Gastrocnemius medialis (tissue), 4 donors: ENCODE measurements at places on chromosomes 13 and 19. TPM values are rescaled to one million over a fixed set of nuclear protein-coding genes. Genes with fewer than 3 reads are reported as not detected.

DNA sequence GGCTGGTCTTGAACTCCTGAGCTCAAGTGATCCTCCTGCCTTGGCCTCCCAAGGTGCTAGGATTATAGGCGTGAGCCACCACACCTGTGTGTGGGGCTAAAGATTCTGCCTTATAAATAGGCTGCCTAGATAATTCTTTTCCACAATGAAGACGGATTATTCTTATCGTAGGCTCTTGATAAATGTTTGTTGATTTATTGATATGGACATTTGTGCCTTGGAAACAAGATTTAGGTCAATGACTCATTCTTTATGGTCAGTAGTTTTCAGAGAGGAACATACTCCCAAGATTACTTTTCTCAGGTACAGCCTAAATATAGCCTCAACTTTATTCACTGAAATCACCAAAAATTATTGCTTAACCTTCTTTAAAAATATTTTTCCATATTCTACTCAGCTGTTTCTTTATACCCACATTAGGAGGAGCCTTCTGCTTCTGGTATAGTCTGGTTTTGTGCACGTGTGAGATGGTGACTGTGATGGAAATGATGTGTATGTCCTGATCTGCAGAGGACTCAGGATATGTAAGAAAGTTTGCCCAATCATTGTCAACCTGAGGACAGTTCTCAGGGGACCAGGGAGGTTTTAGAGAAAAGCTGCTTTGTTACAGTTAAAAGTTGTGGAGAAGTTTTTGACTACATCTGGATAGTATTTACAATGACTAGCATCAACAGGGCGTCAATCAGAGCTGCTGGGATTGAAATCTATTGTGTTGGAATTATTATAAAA is 208.9 kb downstream of the DNAJC15 start:
- H3K4me1 ChIP-seq, result no peaks in the 10 kb centered on the region
- H3K36me3 ChIP-seq, result no peaks in the 10 kb centered on the region
- no peak overlapping the region for H3K27ac ChIP-seq
- H3K27me3 ChIP-seq, result no peaks in the 10 kb centered on the region
- no peak for DNase-seq

DNA sequence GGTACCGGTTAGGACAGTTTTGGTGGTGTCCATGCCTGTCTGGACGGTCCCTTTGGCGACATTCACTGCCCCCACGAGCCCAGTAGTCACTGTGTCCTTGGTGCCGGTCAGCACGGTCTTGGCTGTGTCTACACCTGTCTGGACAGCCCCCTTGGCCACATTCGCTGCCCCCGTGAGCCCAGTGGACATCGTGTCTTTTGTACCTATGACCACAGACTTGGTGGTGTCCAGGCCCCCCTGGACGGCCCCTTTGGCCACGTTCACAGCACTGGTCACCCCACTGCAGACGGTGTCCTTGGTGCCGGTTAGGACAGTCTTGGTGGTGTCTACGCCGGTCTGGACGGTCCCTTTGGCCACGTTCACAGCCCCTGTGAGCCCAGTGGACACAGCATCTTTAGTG is 6.2 kb downstream of the PLIN4 start:
- no peaks in the 10 kb centered on the region for H3K27me3 ChIP-seq
- peaks cover 35% of the 10 kb centered on the region for H3K36me3 ChIP-seq
- H3K4me3 ChIP-seq, result no peak overlapping the region

DNA sequence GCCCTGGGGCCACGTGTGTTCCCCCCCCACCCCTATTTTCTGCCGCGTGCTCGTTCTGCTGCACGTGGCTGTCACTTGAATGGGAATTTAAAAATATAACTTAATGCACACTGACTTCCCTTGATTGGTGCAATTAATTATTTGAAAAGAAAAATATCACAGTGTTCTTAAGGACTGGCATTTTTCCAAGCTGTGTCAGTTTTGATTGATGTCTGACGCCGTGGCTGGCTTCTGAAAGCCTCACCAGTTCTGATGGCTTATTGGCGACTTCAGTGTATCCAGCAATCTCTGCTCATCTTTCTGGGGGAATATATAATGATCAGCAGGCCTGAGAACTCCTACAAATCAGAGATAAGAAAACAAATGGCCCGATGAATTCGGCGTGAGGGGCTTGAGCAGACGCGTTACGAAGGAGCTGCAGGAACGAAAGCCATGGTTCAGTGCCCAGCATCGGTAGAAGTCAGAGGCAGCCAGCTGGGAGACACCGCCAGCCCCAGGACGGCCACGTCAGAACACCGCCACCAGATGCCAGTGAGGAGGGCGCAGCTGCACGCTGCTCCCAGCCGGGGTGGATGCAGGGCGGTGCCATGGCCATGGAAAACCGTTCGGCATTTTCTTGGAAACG is 111.2 kb downstream of the KDM4B start:
- no peak overlapping the region for H3K27ac ChIP-seq
- no peaks in the 10 kb centered on the region for H3K36me3 ChIP-seq
- DNase-seq, result no peak

GRCh38 chr19:16233081-16233776 is 35.5 kb downstream of the AP1M1 start:
- no peak overlapping the region for H3K4me3 ChIP-seq

DNA sequence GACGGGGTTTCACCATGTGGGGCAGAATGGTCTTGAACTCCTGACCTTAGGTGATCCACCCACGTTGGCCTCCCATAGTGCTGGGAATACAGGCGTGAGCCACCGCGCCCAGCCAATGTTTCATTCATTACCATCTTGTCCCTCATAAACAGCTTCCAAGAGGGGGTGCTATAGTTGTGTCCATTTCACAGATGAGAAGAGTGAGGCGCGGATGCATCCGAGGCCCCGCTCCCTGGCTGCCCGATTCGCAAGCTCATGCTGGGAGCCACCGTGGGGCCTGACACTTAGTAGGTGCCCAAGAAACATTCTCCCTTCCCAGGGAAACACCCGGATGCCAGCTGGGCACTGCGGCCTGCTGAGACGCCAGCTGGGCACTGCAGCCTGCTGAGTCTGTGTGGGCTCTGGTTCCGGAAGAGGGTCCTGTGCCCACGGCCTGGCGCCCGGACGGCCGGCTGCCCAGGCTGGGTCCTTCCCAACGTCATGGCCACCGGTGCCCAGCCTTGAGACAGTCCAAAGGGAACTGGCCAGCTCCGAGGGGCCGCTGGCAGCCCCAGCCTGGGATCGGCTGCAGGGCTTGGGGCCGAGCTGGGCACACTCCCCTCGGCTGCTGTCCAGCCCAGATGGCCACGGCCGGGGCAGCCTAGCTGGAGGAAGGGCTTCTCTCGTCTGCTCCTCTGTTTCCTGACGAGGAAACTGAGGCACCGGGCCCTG is 54.7 kb downstream of the NFIC start:
- DNase-seq, result no peak
- peak overlapping the region; percentile 98 for H3K27ac ChIP-seq
- peaks cover 10% of the 10 kb centered on the region for H3K36me3 ChIP-seq
- H3K4me1 ChIP-seq, result peaks cover 24% of the 10 kb centered on the region

DNA sequence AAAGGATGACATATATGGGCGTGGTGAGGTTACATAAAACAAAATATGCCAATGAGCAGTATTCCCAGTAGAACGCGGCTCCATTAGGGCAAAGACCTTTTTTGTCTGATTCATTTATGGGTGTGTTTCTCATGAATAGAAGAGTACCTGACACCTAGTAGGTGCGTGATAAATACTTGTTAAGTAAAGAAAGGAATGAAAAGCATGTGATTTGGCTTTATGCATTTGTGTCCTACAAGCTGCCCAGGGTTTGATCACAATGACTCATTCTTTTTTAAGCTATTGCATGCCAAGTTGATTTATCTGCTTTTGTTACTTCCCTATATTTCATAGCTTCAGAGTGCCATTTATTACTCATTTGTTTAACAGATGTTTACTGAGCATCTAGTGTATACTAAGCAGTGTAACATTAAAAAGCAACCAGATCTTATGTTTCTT is 19.1 kb upstream of the KCTD4 start:
- DNase-seq, result no peak
- no peaks in the 10 kb centered on the region for H3K27me3 ChIP-seq
- H3K4me1 ChIP-seq, result peaks cover 29% of the 10 kb centered on the region
- peak overlapping the region; percentile 22 for H3K27ac ChIP-seq
- no peaks in the 10 kb centered on the region for H3K36me3 ChIP-seq

DNA sequence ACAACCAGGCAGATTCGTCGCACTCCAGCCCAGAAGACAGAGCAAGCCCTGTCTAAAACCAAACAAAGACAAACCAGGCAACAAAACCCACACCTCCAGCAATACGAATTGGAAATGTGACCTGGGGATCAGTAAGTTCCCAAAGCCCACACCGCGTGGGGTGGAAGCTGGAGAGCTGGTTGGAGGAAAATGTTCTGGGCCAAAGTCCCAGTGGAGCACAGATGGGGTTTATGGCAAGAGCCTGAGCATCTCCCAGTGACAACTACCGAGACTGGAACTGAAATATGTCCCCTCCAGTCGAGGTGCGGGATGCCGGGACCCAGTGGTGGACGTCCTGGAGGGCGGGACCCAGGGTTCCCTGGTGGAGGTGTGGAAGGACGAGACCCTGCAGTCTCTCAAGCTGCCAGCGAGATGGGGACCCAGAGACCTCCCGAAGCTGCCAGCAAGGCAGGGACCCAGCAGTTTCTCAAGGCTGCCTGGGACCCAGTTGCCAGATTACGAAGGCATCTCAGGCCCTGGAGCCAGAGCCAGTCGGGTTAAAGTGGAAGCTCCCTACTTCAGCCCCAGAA is 22.4 kb upstream of the CPAMD8 start:
- no peaks in the 10 kb centered on the region for H3K4me1 ChIP-seq
- peaks cover 23% of the 10 kb centered on the region for H3K36me3 ChIP-seq
- H3K4me3 ChIP-seq, result no peak overlapping the region
- no peak overlapping the region for H3K27ac ChIP-seq
- no peaks in the 10 kb centered on the region for H3K27me3 ChIP-seq

GRCh38 chr19:51097166-51097738 is 11.0 kb downstream of the CTU1 start:
- H3K27me3 ChIP-seq, result no peaks in the 10 kb centered on the region
- H3K4me3 ChIP-seq, result no peak overlapping the region
- peaks cover 3% of the 10 kb centered on the region for H3K4me1 ChIP-seq
- no peak for DNase-seq
- no peak overlapping the region for H3K27ac ChIP-seq

- peaks cover 19% of the 10 kb centered on the region for H3K4me1 ChIP-seq
- peak overlapping the region; percentile 95 for H3K27ac ChIP-seq
- no peaks in the 10 kb centered on the region for H3K36me3 ChIP-seq
- no peak for DNase-seq
- H3K4me3 ChIP-seq, result peak overlapping the region; percentile 88
Observed at GRCh38 chr19:49767381-49767780, 580 bp downstream of the AP2A1 start.

- no peaks in the 10 kb centered on the region for H3K27me3 ChIP-seq
- no peak overlapping the region for H3K4me3 ChIP-seq
- H3K36me3 ChIP-seq, result no peaks in the 10 kb centered on the region
- no peak overlapping the region for H3K27ac ChIP-seq
- DNase-seq, result no peak
Observed at GRCh38 chr19:34041925-34042521, 130.3 kb upstream of the LSM14A start.

NXNL1 gene
- not detected for total RNA-seq

BRSK1 gene
- not detected for total RNA-seq

GPR4 gene
- total RNA-seq, result 4.2 TPM

AKT2 gene
- total RNA-seq, result 105 TPM

KIR2DL1 gene
- not detected for total RNA-seq

SIGLEC12 gene
- not detected for total RNA-seq
